SK-MEL-5 (cell line): ENCODE measurements at places on chromosomes 2 and 18. TPM values are rescaled to one million over a fixed set of nuclear protein-coding genes. Genes with fewer than 3 reads are reported as not detected.

IL36B gene
- not detected in 2 replicates for total RNA-seq

GRCh38 chr2:121451398-121451797, 79.3 kb upstream of the RNU4ATAC start:
- no peak for DNase-seq

NOSTRIN gene
- not detected in 2 replicates for total RNA-seq

GRCh38 chr18:13211534-13211933, 7.0 kb upstream of the LDLRAD4 start:
- no peak for DNase-seq

GRCh38 chr2:199707593-199708185, 143.3 kb downstream of the FTCDNL1 start:
- peak; percentile 6 for DNase-seq

DNA sequence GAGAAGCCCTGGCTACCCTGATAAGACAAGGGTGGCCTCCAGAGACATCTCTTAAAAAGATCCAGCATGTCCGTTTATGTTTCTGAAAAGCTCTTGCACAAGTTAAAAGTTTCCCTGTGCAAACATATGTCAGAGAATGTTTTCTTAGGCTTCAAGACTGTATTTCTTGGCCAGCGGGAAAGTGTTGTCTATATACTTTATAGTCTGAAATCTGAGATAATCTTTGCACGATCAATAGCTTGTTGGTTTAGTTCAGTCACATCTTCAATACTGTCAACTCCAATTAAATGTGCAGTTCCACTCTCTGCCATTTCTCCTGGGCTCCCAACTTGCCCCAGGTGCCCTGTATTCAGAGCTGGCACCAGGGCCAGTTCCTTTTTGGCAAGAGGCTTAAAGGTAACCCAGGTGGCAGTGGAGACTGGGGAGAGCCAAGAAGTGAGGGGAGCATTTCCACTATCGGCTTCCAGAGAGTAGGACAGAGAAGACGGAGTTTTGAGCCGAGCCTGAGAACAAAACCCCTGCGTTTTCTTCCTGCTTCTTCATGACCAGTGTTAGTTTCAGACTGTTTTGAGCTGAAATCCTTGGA, 64.4 kb downstream of the ACOXL start:
- DNase-seq, result no peak

DNA sequence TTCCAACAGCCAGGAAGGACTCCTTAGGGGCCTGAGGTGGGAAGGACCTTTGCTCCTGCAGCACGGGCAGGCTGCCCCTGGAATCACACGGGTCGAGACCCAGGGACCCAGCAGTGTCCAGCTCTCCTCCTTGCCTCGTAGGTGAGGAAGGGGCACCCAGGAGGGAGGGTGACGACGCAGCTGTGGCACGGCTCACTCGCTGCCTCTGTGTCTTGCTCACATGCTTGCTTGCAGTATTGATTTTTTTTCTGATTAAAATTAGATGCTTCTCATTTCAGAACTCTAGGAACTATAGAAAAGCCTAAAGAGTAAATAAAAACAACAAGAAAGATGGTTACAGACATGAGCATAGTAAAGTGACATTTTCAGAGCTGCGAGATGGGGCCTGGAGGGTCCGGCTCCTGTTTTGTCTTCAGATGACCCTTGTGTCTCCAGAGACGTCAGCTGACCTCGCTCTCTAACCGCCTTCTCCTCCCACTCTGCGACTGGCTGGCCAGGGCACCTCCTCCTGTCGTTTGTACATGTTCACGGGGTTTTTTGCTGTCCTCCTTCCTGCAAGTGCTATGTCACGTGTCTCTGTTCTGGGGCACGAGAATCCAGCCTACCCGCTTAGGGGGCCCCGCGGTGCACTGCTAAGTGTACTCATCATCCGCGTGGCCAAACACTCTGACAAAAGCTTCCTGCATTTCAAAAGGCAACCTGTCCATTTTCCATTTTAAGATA, 65.7 kb upstream of the ZNF236 start:
- DNase-seq, result peak; percentile 4

GALR1 gene
- total RNA-seq, result not detected in 2 replicates

GRCh38 chr2:23199115-23199918, 185.7 kb upstream of the KLHL29 start:
- peak; percentile 78 for DNase-seq

GRCh38 chr2:108460345-108461037, 11.5 kb downstream of the GCC2 start:
- DNase-seq, result no peak

DNA sequence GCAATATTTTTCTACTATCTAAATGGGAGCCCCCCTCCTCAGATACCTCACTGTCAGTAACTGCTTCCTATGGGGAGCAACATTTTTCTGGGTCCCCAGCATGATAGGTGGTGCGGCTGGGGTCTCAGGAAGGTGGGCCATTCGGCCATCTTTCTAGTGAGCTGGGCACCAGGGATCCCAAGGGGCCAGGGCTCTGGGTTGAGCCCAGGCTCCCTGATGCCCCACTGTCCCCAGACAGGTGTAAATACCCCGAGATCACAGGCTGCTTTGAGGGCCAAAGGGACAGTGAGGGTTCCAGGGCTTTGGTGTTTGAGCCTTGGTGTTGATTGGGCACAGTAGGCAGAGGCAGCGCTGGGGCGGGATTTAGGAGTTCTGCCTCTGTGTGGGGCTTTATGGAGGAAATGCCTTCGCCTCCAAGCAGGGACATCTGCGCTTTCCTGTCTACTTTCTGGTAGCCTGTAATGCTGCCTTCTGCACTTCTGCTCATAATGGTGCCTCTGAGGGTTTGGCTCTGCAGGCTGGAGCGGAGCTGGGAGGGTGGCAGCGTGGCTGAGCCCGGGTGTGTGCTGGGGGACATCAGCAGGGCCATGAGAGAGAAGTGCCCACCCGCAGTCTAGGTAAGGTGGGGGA, 5.3 kb downstream of the ITM2C start:
- DNase-seq, result no peak

PLEK gene
- total RNA-seq, result not detected in 2 replicates

- DNase-seq, result no peak
These were observed 115.3 kb upstream of the RBBP8 start for GRCh38 chr18:22817844-22818243.

GRCh38 chr2:7060156-7060555, 142.9 kb downstream of the RNF144A start:
- no peak for DNase-seq

DNA sequence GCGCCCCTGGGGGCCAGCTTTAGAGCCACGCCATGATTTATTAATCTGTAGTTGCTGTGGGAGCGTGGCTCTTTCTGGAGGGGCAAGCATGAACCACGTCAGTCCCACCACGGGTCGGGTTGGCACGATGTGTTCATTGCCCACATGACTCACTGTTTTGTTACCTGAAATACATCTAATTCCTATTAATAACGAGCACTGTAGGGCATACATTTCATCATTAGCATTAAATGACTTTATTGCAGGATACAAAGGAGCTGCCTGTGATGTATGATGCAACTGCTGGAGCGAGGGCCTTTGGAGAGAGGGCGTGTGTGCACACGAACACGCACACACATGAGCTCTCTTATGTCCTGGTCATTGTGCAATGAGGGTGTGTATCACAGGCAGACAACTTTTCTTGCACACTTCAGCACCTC, 127.0 kb downstream of the INHBB start:
- DNase-seq, result no peak

DNA sequence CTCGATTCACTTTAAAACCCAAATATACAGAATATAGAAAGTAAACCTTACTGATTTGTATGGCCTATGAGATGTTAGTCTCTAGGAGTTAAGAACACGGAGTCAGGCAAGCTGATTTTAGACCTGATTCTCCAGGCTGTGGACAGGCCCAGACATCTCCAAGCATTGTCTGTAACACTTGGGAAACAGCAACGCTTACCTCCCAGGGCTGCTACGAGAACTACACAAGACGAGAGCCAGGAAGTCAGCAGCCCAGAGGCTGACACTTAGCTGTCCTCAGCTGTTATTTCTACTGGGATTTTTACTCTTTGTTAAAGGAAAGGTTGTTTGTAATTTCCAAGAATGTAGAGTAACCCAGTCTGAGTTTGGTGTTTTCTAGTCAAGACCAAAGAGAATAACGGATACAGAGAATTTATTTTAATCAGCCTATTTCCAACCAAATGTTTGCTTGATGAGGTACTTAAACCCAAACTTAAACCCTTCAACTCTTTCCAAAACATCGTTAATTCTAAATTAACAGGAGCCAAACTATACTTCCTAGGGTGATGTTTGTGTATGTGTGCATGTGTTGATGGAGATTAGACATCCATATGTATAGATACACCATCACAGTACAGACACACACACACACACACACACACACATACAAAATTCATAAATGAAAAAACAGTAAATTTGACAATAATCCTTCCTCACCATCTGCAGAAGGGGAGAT, 123.4 kb downstream of the LAMA1 start:
- DNase-seq, result no peak

- DNase-seq, result no peak
These were observed 44.1 kb upstream of the ORC2 start for GRCh38 chr2:201007584-201007998.

DNA sequence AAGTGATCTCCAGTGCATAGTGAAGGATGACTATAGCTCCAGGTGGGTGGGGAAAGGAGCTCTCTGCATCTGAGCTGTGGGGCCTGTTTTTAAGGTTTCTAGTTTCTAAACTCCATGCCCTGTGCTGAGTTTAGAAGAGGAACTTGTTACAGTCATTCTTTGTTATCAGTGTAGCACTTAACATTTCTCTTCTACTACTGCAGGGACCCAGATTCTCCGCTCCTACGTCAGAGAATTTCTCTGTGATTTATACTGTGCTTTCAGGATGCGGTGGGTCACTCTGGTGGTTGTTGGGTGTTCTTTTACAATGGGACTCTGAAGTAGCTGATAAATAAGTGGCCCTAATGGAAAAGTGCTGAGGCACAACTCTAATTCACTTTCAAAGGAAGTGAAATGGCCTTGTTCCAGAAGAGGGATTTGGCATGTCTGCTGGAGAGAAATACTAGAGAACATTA, 122.0 kb downstream of the WDSUB1 start:
- no peak for DNase-seq

EPHA4 gene
- 42.4 and 59.8 TPM in 2 replicates for total RNA-seq

DNA sequence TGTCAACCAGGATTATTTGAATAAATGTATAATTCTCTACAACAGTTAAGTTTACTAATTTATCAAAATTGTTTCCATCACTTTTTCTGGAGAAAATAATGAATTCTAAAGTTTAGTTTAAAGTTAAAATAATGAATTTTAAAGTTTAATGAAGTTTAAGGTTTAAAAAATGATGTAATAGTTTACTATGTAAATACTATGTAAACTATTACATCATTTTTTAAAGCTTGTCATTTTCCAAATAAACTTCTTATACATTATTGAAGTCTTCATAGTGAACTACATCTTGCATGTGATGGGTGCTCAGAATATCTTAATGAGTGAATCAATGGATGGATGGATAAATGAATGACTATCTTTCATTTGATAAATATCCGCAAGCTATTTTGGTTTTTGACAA, 38.8 kb downstream of the CD28 start:
- DNase-seq, result no peak

REG1A gene
- total RNA-seq, result not detected in 2 replicates

DNA sequence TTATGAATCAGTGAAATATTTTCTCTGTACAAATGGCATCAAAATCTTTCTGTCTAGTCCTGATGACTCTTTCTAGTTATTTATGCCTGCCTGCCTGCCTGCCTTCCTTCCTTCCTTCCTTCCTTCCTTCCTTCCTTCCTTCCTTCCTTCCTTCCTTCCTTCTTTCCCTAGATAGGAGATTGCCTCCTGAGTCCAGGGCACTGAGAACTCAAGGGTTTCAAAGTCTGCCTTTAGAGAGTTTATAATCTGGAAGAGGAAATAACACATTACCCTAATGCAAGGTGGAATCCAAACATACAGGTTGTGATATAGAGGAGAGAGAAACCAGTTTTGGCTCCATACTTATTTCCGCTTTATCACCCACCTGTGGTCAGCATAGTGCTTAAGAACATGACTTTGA, 98.1 kb upstream of the SERPINE2 start:
- DNase-seq, result no peak

PLGLB2 gene
- not detected in 2 replicates for total RNA-seq

DNA sequence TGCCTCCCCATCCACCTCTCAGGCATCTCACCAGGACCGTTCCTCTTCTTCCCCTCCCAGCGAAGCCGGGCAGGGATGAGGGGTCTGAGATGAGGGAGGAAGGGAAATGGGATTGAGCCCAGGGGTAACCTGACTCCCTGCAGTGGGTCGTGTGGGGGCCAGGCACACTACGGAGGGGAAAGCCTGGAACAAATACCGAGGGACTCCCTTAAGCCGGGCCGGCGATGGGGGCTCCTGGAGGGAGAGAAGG, 250 bp upstream of the SPEG start:
- no peak for DNase-seq

- no peak for DNase-seq
These were observed 12.4 kb downstream of the CCBE1 start for GRCh38 chr18:59684777-59685176.

- no peak for DNase-seq
These were observed 31.5 kb downstream of the SESTD1 start for GRCh38 chr2:179233083-179233490.

FER1L5 gene
- total RNA-seq, result not detected in 2 replicates

- DNase-seq, result no peak
These were observed 370.8 kb upstream of the NT5C1B start for GRCh38 chr2:18959952-18960717.

MLPH gene
- 82.9 and 92.8 TPM in 2 replicates for total RNA-seq

DNA sequence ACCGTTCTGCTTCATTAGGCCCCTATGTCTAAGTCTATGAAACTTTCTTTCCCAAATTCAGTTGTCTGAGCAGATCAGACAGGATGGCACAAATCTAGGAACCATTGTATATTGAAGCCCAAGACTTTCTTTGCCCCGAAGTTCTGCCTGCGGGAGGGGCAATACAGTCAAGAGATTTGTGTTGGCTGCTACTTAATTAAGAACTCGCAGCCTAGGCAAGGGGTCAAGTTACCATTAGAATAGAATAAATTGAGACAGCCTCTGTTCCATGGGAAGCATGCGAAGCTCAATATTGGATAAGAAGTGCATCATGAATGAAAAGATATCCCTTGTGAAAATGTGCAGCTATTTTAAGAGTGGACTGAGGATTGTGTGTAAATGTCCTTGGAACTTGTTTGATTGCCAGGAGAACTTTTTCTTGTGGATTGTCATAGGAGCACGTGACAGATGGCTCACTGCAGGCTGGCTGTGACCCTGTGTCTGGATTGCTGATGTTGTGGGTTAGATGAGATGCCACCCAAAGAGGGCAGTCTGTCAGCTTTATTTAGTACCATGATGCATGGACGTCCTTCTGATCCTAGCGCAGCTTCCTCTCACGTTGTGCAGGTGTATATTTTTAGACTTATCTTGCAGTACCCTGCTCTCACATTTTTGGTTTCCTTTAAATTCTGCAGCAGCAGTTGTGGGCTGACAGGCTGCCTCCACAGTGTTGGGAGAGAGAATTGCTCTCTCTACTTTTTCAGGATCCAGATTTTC, 30.9 kb downstream of the HAUS1 start:
- no peak for DNase-seq

DNA sequence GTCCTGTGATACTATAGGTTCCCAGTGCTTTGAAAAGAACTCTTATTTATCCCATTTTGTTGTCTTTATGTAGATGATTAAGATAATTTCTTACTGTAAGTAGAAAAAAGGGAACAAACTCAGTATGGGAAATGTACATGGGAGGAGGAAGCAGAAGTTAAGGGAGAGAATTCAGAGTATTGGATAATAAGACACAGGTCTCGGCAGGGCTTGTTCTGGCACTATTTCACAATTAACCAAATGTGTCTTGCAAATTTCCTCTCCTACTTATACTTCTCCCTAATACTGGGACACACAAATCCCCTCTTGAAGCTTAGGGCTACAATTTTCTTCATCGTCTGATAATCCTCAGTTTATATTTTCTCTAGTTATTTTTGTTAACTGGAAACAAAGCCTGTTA, 744.0 kb downstream of the ADCYAP1 start:
- DNase-seq, result no peak
